ENCODE measurements at places on chromosomes 3 and 15. TPM values are rescaled to one million over a fixed set of nuclear protein-coding genes. Genes with fewer than 3 reads are reported as not detected.

The ENTPD3 gene
- not detected for total RNA-seq

The KNG1 gene
- not detected for total RNA-seq

The C3orf49 gene
- total RNA-seq: not detected

The SEMA3B gene
- total RNA-seq: 4.1 TPM

The CYP1A1 gene
- 2.1 TPM for total RNA-seq

The STARD5 gene
- 8.0 TPM for total RNA-seq

The ACAN gene
- not detected for total RNA-seq

DNA sequence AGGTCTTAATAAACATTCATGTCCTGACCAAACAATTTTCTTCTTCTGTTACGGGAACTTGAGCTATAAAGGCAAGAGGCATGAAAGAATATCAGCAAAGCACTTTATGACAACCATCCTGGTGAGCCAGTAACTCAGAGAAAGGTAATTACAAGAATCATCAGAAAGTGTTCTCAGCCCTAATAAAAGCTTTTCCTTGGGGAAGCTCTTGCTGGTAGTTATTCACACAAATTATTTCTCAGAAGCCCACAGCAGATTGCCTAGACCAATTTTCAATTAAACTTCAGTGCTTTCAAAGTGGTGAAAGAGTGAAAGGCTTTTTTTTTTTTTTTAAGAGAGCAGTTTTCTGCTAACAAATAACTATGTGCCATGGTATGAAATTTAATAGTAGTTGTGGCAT, 60.9 kb upstream of the PEX5L start:
- DNase-seq: no peak

DNA sequence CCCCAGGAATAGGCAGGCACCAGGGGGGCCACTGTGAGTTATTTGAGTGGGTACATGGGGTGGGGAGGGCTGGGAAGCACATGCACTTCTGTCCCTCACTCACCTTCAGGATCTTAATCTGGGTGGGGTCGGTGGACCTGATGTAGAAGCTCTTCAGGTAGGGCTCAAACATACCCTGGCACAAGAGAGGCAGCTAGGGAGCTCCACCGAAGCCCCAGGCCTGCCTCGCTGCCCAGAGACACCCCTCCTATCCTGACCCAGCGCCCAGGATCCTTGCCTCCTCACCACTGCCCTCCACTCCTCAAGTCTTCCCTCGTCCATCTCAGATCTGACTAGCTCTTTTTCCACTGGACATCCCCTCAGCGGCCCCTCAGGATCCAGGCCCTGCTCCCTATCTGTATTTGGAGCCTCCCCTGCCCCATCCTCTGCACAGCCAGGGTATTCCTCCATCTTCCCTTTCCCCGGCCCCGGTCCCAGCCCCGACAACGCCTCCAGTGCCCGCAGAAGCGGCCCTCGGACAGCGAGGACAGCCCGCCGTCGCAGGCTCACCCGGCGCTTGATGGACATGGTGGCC, 30.0 kb downstream of the AP3B2 start:
- no peak for DNase-seq
